ENCODE measurements at places on chromosomes 3 and 15.
A peak's percentile ranks its signal among the peaks of the same experiment; 100 is the strongest.

DNA sequence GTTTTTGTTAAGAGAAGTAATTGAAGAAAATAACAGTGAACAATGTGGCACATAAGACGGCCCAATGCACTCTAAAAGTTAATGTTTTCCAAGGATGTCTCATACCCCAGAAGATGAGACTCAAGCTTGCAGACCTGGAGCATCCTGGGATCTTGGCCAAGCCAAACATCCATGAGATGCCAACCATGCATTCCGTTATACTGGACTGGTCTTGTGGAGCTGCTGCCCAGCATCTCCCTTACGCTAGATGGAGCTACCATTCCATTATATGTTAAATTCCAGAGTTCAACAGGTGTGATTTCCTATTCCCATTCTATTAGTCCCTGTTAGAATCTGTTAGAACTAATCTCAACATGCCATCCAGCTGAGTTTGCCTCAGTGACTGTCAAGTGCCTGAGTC, 181.8 kb downstream of the PDCD6IP start:
- no peak for DNase-seq

GRCh38 chr3:49121132-49121736, 611 bp upstream of the USP19 start:
- no peak for DNase-seq

GRCh38 chr15:29805043-29805707, 17.1 kb downstream of the TJP1 start:
- no peak for DNase-seq

DNA sequence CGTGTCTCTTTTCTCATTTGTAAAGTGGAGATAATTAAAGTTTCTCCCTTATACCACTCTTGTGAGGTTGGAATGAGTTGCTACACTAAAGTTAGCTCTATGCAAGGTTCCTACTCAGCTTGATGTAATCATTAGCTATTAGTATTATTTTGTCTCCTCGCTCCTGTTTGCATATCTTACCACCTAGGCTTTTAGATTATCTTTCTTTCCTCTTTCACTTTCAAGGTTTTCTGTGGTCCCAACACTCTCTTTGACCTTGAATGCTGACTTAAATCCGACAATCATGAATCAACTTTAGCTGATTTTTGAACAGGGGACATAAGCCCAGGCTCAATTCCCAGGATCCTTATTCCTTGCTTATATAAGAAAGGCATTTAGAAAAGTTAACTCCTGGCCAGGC, 769.7 kb upstream of the GRM7 start:
- no peak for DNase-seq

DNA sequence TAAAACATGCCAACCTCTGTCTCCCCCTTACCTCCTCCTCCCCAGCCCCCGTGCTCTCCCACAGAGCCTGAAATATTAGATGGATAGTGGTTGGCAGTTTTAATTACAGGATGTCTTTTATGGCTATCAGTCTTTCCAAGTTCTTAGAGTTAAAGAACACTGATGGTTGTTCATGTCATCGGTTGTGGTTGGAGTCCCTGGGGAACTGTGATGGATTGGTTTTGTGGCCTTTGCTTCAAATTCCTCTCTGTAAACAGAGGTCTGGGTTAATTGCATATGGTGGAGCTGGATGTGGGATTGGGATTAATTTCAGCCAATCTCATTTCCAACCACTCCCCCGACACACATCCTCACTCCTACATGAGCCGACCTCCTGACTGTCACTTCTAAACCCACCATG, 164.5 kb upstream of the PROK2 start:
- no peak for DNase-seq

GRCh38 chr15:35448294-35448693, 97.7 kb downstream of the DPH6 start:
- DNase-seq = no peak

DNA sequence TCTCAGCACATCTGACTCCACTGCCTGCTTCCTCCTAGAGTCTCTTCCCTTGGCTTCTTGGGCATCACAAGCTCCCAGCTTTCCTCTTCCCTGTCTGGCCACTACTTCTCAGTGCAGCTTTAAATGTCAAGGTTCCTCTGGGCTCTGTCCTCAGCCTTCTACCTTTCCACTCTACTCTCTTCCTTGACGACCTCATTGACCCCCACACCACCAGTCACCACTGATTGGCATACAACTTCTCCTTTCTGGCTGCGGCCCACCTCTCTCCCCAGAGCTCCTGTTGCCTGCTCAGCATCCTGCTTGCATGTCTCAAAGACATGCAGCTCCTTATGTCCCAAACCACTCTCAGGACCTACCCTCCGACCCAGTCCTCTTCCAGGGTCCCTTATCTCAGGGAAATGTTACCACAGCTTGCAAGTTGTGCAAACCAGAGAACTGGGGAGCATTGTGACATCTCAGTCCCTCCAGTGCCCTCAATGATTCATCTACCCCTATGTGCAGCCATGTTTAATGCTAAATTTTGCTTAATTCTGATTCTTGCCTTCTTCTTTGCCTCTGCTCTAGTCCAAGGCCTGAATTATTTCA, 49.9 kb downstream of the TRPM1 start:
- no peak for DNase-seq

DNA sequence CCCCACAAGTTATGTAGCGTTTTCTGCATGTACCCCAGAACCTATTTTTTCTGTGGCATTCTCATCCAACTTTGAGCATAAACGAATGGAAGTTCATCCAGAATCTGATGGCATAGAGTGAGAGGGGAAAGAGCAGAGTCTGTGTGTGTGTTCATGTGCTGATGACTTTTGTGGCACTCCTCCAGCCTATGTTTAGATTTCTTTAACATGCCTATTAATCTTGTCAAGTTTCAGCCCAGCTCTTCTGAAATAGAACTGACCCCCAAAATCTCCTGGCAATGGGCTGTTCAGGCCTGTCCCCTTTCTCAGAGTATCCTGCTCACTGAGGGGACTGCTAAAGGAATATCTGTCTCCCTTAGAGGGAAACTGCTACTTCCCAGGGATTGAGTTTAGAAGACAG, 56.4 kb upstream of the NEO1 start:
- no peak for DNase-seq

DNA sequence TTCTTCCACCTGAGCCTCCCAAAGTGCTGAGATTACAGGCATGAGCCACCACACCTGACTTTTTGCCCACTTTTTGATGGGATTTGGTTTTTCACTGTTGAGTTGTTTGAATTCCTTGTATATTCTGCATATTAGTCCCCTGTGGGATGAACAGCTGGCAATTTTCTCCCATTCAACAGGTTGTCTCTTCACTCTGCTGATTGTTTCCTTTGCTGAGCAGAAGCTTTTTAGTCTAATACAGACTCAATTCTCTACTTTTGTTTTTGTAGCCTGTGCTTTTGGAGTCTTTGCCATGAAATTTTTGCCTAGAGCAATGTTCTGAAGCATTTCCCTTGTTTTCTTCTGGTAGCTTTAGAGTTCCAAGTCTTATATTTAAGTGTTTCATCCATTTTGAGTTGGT, 62.7 kb upstream of the MFGE8 start:
- DNase-seq = no peak

DNA sequence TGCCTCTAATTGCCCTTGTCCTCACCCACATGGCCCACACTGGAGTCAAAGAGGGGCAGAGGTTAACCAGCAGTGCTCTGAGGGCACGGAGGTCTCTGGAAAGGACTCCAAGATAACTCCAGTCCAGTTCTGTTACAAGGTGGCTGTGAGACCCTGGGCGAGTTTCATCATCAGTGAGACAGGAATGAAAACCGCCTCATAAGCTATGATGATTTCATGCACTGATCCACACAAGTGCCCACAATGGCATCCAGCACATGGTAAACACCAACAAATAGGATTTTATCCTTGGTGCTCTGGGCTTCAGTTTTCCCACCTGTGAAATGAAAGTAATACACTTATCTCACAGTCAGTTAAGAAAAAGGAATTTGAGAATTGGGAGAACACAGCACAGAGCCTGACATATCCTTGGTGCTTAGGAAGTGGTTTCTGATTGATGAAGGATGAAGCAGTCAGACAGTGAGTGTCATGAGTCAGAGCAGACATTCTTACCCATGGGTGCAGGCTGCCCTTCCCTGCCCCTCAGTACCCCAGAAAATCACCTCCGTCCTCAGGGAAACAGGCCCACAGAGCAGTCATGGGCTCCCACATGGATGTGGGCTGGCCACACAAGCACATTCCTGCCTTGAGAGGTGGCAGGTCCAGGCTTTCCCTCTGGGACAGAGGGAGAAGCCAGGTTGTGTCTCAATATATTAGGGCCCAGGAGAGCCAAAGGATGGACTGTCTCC, 48.4 kb downstream of the DAPK2 start:
- no peak for DNase-seq

DNA sequence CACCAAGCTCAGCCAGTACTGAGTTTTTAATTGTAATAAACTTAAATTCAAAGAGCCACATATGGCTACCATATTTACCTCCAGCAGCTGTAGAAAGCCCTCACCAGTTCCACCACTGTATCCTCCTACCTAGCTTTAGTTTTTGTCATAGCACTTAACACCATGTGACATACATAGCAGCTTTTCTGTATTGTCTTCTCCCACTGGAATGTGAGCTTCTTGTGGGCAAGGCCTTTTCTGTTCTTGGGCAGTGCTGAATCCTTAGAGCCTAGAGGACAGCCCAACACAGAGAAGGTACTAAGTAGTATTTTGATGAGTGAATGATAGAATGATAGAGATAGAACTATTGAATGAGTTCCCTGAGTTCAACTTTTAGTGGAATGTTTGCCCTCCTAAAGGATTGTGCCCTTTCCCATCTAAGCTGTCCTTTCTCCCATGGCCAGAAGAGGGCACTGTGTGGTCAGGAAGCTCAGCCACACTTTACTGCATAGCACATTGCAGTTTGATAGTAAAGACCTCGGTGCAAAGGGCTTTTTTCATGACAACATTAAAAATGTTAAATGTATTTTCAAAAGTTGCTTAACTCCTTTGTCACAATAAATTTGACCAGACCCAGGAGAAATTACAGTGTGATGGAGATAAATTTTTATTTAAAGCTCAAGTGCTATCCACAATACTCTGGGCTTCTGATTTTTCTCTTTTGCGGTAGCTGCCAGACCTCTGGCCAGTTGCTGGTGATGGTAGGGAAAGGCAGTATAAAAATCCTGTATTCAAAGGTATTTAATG, 115.8 kb downstream of the GHSR start:
- DNase-seq = peak; percentile 47

DNA sequence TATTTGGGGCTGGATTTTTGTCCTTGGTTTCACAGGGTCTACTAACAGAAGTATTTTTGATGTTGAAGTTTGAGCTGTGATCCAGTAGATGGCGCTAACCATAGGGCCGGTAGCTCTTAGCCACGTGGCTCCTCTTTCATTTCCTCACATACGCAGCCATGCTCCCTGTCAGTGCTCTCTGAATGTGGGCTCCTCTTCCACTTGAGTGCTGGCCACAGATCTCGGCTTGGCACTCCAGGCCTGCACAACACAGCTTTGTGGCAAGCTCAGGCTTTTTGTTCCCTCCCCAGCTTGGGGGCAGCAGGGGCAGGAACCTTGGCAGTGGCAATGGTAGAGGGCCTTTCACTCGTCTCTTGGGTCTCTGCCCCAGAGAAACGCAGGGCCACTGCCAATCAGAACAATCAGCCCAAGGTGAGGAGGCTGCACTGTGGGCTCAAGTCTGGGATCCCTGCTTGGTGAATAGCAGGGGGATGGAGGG, 18.6 kb upstream of the DNAAF4 start:
- no peak for DNase-seq

DNA sequence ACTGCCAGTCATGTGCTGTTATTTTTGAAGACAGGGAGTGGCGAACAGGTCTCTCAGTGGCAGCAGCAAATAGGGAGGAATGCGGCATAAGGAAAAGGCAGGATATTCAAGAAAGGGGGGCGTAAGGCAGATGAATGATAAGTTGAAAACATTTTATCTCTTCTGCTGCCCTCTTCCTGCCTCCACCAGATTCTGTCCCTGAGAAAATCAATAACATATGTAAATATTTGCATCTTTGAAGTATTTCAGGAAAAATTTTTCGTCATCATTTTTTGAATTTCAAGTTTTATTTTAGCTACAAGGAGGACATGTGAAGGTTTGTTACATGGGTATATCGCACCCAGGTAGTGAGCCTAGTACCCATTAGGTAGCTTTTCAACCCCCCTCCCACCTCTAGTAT, 616.7 kb downstream of the MCTP2 start:
- no peak for DNase-seq

DNA sequence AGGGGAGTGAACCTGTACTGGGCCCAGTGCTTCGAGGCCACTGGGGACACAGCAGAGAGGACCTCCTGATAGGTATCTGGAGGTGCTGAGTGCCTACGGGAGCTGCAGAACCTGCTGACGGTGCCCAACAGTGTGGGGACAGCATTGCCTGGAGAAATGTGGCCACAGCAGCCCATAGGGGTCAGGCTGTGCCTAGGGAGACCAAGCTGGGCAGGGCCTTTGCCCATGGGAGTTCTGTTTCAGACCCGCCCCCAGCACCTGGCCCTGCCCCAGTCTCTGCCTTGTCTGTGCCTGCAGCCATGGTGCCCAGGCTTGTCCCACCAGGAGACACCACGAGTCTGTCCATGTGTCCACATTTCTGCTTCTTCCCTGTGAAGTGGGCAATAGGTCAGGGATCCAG, 15.3 kb upstream of the RPL32 start:
- DNase-seq = no peak

- no peak for DNase-seq
These were observed 6.8 kb upstream of the SKIL start for GRCh38 chr3:170350515-170351413.

- no peak for DNase-seq
These were observed 576 bp upstream of the MB21D2 start for GRCh38 chr3:192918275-192918588.

- DNase-seq = no peak
These were observed 34.6 kb downstream of the THSD4 start for GRCh38 chr15:71149646-71150557.

DNA sequence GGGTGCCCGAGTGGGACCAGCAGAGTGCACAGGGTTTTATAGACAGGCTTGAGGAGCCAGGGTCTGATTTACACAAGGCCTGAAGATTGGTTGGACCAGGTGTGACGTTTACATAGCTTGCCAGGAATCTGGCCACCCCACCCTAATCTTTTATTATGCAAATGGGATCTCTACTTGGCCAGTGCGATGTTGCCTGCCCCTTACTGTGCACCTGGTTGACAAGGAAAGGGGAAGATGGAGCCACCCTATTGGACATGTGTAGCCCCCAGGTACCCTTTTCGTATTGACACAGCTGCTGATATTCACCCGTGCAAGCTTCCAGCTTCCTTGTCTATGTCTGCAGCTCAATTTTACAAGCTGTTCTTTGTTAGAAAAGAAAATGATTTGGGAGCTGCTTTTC, 132.0 kb downstream of the ARNT2 start:
- no peak for DNase-seq
